ENCODE measurements at places on chromosomes 6 and 20. TPM values are rescaled to one million over a fixed set of nuclear protein-coding genes. Genes with fewer than 3 reads are reported as not detected.
A peak's percentile ranks its signal among the peaks of the same experiment; 100 is the strongest.

SLC32A1 gene
- not detected for total RNA-seq

PLN gene
- total RNA-seq = not detected

PRR18 gene
- not detected for total RNA-seq

ABHD16B gene
- not detected for total RNA-seq

NDUFAF5 gene
- total RNA-seq = 15.3 TPM

CEP162 gene
- 8.8 TPM for total RNA-seq

HLA-DMB gene
- total RNA-seq = not detected

PNLDC1 gene
- total RNA-seq = not detected

PRDM13 gene
- total RNA-seq = under 0.01 TPM

BTNL2 gene
- not detected for total RNA-seq

GRCh38 chr6:158290659-158291058 lies 21.6 kb upstream of the TULP4 start:
- no peak for DNase-seq

DNA sequence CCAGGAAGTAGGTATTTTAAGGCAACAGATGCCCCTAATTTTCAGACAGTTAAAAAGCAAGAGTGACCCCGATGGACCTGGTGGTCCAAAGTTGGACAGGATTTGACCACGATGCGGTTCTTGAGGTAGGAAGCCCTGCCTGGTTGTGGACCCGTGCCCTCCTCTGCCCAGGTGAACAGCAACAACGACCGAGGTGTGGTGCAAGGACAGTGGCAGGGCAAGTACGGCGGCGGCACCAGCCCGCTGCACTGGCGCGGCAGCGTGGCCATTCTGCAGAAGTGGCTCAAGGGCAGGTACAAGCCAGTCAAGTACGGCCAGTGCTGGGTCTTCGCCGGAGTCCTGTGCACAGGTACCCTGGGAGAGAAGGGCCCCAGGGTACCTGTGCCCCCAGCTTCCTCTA lies 18.7 kb downstream of the TGM6 start:
- DNase-seq = no peak

DNA sequence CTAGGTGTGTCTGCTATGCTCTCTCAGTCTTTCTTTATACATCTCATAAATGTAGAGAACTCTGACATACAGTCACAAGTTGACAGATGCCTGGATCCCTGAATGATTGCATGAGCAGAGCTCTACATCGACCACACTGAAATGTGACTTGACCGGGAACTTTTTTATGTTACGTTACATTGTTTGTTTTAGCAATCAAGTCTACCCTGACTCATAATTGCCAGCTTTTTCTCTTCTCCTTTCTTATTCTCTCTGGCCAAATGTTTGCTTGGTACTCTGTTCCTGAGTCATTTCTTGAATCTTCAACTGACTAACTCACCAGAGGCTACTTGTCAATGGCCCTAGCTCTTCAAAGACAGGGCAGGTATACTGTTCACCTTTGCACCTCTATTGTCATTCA lies 213.6 kb upstream of the DTNBP1 start:
- DNase-seq = peak; percentile 69

DNA sequence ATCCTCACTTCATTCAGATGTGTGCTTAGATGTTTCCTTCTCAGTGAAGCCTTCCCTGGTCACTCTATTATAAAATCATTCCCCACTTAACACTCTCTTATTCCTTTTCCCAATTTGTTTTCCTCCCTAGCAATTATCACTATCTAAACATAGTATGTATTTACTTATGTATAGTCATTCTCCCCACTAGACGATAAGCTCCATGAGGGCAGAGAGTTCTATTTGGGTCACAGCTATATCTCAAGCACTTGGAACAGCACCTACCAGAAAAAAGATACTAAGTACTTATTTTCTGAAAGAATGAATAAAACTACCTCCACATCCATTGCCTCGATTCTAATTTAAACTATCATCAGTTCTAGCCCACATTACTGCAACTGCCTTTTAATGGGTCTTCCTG lies 36.5 kb downstream of the USP49 start:
- DNase-seq = no peak

- DNase-seq = no peak
These were observed 254.4 kb upstream of the RUNX2 start for GRCh38 chr6:45073771-45074170.

DNA sequence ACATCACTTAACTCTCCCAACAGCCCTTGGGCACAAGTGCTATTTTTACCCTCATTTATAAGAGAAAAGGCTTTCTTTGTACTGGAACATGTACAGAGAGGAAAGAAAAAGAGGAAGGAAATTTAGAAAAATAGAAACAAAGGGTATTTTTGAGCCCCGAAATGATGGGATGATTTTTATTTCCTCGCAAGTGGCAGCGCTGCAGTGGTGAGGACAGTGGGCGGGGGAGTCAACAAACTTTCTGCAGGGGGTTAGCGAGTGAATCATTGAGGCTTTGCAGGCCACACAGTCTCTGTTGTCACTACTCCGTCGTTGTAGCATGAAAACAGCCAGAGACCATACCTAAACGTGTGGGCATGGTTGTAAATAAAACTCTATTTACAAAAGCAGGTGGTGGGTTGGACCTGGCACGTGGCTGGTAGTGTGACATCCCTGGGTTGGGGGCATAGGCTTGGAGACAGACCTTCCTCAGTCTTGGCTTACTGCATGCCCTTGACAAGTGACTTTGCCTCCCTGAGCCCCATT lies 25.5 kb upstream of the OCSTAMP start:
- DNase-seq = no peak

DNA sequence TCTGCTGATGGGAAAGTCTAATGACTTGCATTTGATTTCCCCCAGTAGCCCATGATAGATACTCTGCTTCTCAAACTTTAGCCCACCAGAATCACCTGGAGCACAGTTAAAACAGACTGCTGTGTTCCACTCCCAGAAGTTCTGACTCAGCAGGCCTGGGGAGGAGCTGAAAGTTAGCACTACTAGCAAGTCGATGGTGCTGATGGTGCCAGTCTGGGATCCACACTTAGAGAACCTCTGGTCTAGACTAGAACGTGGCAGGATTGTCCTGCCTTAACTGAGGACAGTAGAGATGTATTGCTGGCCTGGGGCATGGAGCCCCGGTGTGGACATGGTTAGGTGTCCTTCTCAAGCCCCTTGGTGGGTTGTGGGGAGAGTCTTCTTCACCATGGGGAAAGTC lies 8.7 kb downstream of the TOX2 start:
- DNase-seq = no peak

- DNase-seq = no peak
These were observed 49.3 kb upstream of the E2F3 start for GRCh38 chr6:20352346-20352745.

DNA sequence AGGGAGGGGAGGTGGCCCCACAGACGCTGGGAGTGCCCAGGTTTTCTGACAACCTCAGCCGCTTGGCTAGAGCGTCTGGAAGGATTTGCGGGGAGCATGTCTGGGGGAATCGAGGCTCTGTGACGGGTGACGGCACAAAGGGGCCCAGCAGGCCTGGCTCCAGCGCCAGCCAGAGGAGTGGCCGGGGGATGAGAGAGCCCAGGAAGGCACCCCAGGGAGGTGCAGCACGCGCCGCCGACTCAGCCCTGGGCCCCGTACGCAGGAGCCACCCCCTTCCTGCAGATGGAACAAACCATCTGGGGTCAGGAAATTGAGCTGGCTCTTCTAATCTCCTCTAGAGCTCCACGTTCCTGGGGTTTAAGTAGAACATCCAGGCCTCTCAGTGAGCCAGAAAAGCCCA lies 5.9 kb upstream of the SLCO4A1 start:
- DNase-seq = no peak

- DNase-seq = no peak
These were observed 32.2 kb downstream of the PRPH2 start for GRCh38 chr6:42690151-42690702.

DNA sequence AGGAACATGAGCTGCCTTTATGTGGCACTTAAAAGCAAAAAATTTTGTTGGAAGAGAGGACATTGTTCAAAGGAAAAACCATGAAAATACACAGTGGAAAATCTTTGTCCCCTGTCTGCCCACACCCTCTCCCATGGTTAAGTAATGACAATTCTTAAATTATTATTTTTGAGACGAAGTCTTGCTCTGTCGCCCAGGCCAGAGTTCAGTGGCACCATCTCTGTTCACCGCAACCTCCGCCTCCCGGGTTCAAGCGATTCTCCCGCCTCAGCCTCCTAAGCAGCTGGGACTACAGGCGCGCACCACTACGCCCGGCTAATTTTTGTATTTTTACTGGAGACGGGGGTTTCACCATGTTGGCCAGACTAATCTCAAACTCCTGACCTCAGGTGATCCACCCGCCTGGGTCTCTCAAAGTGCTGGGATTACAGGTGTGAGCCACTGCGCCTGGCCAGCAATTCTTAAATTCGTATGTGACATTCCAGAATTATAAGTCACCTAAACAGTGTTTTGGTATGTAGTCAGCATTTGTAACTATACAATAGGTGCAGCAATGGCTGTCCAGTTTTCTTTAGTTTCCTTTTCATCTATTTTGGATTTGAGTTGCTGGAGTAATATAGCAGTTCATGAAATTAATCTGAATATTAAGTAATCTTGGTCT lies 636 bp upstream of the SSR1 start:
- no peak for DNase-seq

- DNase-seq = peak; percentile 58
These were observed 220.3 kb upstream of the LAMP5 start for GRCh38 chr20:9294041-9294440.

DNA sequence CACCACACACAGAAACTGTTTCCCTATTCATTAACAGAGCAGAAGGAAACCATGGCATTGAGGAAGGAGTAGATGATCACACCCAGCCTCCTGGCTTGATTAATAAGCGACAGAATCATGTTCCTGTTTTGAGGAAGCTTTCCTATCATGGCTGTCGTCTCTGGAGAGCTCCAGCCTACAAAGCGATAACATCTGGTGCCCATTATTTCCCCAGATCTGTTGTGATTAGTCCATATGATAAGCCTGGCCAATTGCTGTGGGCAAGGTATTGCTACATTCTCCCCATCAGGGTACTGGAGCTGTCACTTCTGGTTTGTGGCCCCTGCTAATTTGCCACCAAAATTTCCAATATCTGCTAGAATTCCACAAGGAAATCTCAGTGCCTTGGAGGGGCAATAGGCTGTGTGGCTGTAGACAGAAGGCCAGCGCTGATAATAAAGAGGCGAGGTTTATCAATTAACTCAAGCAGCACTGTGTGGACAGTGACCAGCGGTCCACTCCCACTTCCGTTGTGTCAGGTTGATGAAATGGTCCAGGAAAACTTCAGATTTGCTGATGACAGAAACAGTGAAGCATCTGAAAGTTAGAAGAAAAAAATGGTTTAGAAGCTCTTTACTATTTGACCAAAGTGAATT lies 66.4 kb downstream of the OLIG3 start:
- DNase-seq = no peak

- DNase-seq = peak; percentile 39
These were observed 10.1 kb upstream of the PGC start for GRCh38 chr6:41757271-41757670.

- DNase-seq = peak; percentile 91
These were observed 31.4 kb upstream of the FBXO9 start for GRCh38 chr6:53033764-53034163.

GRCh38 chr6:84804720-84805119 lies 40.3 kb upstream of the TBX18 start:
- peak; percentile 40 for DNase-seq

DNA sequence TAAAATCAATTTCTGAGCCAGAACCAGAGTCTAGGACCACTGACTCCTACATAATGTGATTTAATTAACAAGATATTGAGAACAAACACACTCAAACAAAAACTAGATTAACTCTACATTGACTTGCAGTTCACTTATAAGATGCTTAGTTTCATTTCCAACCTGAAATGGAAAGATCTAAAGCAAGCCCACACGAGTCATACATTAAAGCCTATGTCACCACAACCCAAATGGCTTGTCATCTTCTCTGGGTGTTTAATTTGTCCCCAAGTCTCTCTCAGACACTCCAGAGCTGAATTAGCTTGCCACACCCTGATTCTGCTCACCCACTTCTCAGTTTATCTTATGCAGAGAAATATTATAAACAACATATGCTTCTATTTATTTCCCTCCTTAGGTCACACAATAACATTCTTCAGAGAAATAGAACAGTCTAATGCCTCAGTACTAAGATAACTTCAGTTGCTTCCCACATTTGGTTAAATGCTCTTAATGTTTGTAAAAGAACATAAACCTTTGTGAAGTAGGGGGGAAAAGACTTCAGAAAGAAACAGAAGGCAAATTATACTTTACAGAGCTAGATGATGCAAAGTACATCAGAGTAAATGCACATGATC lies 8.8 kb upstream of the FBXO30 start:
- DNase-seq = no peak

GRCh38 chr6:7106752-7107577 lies 796 bp upstream of the RREB1 start:
- no peak for DNase-seq

DNA sequence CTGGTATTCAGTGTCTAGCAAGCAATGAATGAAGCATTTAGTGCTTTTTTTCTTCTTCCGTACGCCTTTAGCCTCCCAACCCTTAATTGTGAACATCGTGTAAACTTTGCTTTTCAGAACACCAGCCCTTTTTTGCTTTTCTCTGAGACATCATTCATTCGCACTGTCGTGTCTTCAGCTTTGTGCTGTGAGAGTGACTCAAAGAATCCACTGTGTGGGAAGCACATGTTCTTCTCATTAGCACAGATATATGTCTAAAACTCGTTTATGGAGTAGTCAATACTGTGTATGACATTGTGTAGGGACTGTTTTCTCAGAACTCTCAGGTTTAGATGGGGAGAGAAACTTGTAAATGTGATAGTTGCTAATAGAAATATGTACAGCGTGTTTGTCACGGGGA lies 279.1 kb downstream of the FARS2 start:
- no peak for DNase-seq
